ENCODE measurements at places on chromosomes 7 and 10.
A peak's percentile ranks its signal among the peaks of the same experiment; 100 is the strongest.

DNA sequence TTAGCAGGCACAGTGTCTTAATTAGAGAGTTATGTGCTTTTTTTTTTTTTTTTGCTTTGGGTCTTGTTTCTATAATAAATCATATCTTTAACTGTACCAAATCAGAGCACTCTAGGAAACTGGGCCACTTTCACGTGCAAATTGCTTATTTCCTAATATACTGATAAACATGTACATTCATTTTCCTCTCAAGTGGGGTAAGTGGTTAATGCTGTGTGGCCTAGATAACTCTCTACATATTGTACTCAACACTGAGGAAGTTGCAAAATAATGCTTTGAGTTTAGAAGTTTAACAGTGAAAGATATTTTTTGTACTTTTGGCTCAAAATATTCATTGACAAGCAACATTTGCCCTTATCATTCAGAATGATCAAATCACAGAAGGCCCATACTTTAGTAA is 115.9 kb upstream of the IFRD1 start:
- DNase-seq: no peak

DNA sequence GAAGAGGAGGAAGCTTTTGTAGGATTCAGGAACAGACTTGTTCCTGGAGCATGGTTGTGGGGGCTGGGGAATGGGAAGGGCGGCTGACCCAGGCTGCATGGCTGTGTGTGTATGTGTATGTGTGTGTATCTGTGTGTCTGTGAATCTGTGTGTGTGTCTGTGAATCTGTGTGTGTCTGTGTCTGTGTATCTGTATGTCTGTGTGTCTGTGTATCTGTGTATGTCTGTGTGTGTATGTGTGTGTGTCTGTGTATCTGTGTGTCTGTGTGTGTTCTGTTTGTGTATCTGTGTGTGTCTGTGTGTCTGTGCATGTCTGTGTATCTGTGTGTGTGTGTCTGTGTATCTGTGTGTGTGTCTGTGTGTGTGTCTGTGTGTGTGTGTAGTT is 6.6 kb upstream of the STX1A start:
- DNase-seq: no peak

- no peak for DNase-seq
Measured at GRCh38 chr7:98216941-98217622, 5.8 kb downstream of the BHLHA15 start.

GRCh38 chr10:68566955-68567354 is 6.8 kb downstream of the TET1 start:
- DNase-seq: no peak

- peak; percentile 80 for DNase-seq
Measured at GRCh38 chr7:64618785-64619456, 47.0 kb upstream of the ZNF107 start.

- no peak for DNase-seq
Measured at GRCh38 chr7:109256762-109257560, 687.3 kb downstream of the DNAJB9 start.

DNA sequence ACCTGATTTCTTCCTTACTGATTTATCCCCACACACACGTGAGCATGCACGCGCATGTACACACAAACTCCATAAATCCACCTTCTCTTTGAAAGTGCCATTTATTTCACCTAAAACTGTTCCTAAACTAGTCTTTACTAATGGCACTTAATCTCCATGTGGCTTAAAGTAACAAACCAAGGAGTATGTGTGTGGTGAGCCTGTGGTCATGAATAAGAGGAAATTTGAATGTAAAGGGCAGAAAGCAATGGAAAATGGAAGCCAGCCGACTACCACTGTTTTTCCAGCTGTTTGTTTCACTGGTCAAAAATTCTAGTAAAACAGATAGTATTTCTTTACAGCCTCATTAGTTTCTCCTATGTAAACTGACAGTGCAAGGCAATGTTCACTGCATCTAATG is 23.8 kb downstream of the SEMA3C start:
- no peak for DNase-seq

DNA sequence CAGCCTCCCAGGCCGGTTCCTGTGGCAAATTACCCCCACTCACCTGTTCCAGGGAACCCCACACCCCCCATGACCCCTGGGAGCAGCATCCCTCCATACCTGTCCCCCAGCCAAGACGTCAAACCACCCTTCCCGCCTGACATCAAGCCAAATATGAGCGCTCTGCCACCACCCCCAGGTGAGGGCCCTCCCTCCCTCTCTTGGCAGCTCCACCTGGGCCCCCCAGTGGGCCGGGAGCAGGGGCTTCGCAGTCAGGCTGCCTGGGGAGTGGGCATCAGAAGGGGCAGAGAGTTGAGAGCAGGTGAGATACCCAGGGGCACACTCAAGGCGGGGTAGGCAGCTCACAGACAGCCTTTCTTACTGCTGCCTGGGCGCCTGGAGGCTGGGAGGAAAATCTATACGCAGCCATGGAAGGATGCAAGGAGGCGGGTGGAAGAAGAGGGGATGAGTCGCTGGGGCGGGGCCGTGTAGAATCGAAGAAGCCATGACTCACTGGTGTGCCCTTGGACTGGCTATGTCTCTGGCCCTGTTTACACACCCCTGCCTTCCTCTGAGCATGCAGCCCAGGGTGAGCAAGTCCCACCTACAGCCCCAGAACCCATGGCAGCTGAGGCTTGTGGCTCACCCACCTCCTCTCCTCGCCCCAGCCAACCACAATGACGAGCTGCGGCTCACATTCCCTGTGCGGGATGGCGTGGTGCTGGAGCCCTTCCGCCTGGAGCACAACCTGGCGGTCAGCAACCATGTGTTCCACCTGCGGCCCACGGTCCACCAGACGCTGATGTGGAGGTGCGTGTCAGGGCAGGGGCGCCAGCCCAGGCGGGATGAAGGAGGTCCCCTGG is 48.6 kb upstream of the PPIF start:
- no peak for DNase-seq

DNA sequence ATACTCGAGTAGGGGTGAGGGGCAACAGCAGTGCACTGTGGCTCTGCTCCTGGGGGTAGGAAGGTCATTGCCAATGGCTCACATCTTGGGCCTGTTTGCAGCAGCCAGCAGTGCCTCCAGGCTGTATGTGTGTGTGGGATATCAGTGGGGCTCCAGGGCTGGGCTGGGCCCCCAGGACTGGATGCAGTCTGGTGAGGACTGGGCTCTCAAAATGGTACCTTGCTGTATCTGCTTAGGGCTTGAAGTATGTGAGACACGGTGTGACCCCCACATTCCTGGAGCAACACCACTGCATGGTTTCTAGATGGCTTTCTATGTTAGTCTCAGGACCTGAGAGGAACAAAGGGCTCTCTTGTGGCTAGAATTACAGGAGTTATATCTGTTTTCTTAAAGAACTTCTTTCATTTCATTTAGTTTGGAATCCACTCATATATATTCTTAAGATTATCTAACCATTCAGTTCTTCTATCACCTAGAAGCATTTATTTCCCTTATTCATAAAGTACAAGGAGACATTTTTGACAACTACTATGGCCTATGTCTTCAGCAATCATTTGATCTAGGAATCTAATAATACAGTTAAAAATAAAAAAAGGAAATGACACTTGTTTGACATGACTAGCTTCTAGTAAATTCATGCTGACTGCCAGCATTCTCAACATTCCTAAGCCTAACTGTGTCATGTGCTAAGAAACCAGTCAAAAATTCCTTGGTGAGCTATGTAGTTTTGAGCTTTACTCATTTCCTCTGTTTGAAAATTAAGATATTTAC is 443.2 kb upstream of the SEMA3A start:
- DNase-seq: peak; percentile 74

DNA sequence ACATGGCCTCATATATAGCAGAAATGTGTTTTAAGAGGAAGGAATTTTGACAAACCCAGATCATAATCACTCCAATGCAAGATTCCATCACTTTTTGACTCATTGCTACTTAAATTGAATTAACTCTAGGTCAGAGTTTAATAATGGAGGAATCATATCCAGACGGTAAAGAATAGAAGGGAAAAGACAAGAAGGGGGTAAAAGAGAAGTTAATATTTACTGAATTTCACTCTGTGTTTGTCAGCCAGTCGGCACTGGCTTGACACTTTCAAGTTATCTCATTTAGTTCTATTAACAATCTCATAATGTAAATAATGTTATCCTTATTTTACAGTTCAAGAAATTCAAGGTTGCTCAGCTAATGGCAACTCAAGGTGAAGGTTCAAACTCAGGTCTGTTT is 147.5 kb downstream of the SEMA3A start:
- DNase-seq: no peak

DNA sequence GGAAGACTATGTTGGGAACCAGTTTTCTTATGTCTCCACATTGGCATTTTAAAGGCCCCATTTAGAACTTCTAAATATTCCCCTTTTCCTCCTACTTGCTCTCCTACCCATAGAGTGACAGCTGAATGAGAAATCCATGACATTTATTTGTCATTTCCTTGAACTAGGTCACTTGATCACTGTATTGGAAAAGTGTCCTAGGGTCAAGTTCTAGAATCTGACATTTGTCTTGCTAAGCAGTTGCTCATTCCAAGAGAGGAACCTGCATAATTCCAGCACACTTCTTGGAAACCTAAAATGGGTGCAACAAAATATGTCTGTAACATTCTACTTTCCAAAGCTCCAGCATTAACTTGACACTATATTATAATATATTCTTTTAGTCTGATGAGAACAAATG is 3.6 kb upstream of the DPY19L1 start:
- DNase-seq: no peak

All from GM23338 (cell line).